NCI-H146 (cell line): ENCODE measurements at places on chromosomes 1 and 21.

DNA sequence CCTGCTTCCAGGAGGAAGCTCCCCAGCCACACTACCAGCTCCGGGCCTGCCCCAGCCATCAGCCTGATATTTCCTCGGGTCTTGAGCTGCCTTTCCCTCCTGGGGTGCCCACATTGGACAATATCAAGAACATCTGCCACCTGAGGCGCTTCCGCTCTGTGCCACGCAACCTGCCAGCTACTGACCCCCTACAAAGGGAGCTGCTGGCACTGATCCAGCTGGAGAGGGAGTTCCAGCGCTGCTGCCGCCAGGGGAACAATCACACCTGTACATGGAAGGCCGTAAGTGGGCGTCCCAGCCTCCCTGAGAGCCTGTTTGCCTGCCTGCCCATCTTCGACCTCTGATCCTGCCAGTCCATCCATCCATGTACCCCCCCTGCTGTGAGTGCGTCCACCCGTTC lies 3.6 kb downstream of the ECM1 start:
- peak; percentile 93 for DNase-seq

- no peak for DNase-seq
Measured at GRCh38 chr21:39625211-39625895, 12.6 kb downstream of the B3GALT5 start.

- DNase-seq, result no peak
Measured at GRCh38 chr1:203069030-203069747, 16.6 kb downstream of the MYOG start.

DNA sequence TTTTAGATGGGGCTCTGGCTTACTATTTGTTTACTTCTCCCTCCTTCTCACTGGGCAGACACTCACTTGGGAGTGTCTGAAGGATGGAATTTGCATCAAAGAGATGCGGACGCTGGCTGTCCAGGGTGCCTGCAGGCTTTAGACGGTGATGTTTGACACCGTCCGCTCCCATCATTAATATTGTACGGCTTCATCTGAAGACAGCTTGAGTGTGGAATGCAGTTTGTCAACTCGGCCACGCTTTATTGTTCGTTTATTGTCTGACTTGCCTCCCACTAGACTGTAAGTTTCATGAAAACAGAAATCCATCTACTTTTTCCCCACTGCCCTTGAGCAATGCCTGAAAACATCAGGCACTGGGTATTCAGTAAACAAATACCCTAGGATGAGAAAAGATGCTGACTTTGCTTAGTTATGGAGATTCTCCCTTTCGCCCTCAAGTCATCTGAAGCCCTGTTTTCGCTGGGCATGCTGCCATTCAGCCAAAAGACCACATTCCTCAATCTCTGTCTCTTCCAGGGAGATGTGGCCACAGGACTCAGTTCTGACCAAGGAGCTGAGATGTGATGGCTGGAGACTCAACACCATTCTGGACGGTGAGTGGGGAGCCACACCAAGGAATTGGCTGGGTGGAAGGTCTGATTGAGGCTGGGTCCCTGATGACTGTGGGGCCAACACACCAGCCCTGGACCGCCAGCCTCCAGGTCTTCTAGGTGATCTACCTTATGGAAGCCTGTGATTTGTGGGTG lies 87.6 kb downstream of the BCAR3 start:
- no peak for DNase-seq

GRCh38 chr1:23400324-23401114 lies 24.0 kb downstream of the TCEA3 start:
- no peak for DNase-seq

- no peak for DNase-seq
Measured at GRCh38 chr1:42350086-42350485, 15.1 kb upstream of the FOXJ3 start.

DNA sequence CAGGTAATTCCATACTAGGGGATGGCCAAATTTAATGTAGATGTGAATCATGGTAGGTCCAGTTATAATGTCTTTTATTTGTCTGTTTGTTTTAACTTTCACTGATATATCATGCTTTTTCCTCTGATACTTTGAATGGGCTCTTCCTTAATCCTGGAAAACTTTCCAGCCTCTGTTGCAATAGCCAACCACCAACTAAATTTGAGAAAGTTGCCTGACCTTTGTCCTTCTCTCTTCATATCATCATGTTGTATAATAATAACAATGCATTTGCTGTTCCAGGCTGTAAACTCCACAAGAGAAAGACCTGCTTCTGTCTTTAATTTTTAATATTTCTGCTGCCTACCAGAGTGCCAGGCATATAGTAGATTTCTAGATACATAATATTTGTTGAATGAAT lies 146.1 kb downstream of the HMCN1 start:
- no peak for DNase-seq

DNA sequence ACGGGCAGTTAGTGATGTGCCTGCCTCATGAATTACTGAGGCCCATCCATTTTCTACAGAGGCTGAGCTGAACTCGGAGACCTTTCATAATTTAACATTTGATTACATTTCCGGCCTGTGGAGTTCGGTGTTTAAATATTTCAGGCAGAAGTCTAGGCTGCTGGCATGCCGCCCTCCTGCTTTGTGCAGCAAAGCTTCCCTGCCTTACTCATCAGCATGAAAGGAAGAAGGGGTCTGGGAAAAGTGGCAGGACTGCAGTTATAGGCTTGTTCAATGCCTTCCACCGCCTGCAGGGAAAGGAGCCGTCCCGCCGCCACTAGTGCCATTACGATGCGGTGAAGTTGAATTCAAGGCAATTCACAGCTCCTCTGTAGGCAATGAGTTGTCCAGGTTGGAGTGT lies 527.9 kb downstream of the NPHP4 start:
- DNase-seq, result no peak

DNA sequence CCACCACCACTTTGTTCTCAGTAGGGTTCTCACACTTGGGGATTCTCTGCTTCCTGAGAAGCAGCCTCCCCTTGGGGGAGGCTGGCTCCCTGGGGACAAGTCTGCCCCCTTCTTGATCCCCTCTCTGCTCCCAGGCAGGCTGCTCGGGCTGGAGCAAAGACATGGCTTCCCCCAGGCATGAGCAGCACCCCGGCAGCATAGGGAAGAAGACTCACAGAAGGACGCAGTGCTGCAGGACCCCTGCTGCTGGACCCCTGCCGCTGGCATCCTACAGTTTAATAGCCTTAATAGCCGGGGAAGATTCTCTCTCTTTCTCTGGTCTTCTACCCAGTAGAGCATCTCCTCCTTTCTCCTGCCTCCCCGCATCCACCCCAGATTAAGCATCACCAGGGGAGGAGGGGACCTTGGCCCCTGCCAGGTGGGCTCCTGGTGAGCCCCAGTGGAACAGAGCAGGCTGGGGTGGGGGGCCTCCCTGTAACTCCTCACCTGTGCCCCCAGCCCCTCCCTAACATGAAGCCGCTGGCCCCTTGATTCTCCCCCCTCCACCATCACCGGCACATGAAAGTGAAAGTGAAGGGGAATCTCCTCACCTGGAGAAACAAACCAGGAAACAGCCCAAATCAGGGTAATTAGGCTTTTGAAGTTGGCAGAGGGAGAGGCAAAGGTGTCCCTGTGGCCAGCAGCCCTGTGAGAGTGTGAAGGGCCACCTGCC lies 2.5 kb downstream of the WNT3A start:
- DNase-seq, result peak; percentile 43

DNA sequence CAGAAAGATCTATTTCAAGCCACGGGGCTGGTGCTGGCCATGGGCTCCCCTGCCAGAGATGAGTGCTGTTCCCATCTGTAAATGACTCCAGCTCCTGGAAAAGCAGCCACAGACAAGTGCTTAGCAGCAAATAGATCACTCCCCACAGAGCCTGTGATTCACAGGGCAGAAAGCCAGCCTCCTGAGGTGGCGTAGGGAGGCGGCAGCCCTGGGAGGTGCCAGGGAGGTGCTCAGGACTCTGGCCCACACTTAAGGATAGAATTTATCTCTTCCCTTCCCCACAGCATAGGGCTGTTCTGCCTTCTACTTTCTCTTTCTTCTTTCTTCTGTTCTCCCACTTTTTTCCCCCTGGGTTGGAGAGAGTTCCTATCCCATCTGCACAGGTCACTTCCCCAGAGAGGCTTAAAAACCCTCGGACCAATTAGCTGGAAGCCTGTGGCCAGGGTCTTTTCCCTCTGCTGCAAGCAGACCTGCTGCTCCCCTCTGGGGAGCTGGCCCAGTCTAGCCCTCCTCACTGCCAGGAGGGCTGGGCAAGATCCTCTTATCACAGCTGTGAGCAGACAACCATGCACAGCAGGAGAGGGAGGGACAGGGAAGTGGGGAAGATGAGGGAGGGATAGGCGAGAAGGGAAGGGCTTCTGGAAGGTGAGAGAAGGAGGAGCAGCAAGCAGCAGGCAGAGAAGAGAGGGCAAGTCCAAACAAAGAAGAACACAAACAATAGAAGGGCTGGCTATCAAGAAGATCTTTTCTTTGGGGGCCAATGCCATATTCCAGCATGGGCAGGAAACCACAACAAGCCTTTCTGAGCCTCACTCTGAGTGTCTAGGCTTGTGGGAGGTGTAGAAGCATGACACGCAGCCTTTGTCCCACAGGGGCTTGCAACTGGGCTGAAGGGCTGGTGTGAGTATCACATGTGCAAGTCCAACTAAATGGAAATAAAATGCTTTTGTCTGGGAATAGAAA lies 41.0 kb downstream of the KCND3 start:
- DNase-seq, result peak; percentile 35

DNA sequence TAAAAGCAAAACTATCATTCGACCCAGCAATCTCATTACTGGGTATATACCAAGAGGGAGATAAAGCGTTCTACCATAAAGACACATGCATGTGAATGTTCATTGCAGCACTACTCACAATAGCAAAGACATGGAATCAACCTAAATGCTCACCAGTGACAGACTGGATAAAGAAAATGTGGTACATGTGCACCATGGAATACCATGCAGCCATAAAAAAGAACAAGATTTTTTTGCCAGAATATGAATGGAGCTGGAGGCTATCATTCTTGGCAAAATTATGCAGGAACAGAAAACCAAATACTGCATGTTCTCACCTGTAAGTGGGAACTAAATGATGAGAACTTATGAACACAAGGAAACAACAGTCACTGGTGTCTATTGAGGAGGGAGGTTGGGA lies 79.7 kb downstream of the SLC16A1 start:
- DNase-seq, result no peak

- peak; percentile 67 for DNase-seq
Measured at GRCh38 chr1:218164111-218164929, 120.8 kb upstream of the RRP15 start.

GRCh38 chr1:207958376-207959139 lies 47.6 kb upstream of the CD34 start:
- no peak for DNase-seq

GRCh38 chr1:212727386-212728181 lies 27.9 kb upstream of the BATF3 start:
- DNase-seq, result no peak

DNA sequence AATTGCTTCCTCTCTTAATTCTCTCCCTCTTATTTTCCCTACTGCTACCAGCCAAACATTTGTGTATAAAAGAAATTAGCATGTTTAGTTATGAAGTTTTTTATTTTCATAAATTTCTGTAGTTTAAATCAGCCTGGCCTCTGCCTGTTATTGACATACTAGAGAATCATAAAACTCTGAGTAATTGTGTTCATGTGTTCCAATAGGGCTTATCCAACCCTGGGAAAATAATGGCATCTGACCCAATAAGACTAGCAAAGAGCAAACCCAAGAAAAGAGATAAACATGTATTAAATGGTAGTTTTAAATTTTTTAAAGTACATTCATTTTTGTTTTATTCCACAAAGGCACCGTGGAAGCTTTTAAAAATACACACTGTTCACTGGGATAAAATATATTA lies 404.3 kb downstream of the HLX start:
- DNase-seq, result no peak

DNA sequence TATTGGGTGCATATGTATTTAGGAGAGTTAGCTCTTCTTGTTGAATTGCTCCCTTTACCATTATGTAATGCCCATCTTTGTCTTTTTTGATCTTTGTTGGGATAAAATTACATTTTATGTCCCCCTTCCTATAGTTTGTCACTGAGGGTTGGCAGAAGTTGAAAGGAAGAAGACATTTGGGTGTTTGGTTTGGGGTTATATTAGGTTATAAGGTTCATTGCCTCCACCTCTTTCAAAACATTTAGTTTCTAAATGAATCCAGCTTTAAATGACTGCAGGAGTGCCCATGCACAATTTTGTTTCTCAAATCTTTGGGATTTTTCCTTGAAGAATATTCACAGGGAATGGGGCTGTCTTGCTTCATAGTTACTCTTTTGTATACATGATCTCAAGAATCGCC lies 14.6 kb upstream of the LGALS8 start:
- no peak for DNase-seq

- DNase-seq, result no peak
Measured at GRCh38 chr1:11598461-11598860, 55.8 kb downstream of the FBXO2 start.

GRCh38 chr1:229087339-229087738 lies 183.6 kb upstream of the RAB4A start:
- no peak for DNase-seq

GRCh38 chr21:36615274-36615964 lies 83.5 kb upstream of the SIM2 start:
- no peak for DNase-seq

- DNase-seq, result no peak
Measured at GRCh38 chr1:109777436-109777835, 13.7 kb upstream of the EPS8L3 start.

- no peak for DNase-seq
Measured at GRCh38 chr1:27630859-27631491, 4.0 kb downstream of the FGR start.

DNA sequence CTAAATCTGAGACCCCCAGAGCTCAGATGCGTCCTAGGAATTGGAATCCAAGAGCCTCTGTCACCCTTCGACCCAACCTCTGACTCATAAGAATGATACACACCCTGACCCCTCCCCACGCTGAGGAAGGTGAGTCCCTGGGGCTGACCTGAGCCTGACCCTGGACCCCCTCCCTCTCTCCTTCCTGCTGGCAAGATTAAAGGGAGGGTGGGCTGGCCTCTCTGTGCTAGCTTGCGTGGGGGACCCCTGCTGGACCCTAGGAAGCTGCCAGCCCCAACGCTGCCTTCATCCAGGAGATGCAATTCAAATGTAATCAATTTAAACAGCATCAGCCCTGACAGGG lies 627 bp downstream of the PLEKHA6 start:
- no peak for DNase-seq
